Glutamatergic neuron (in vitro differentiated cells): ENCODE measurements at places on chromosomes 1 and 21. TPM values are rescaled to one million over a fixed set of nuclear protein-coding genes. Genes with fewer than 3 reads are reported as not detected.
A peak's percentile ranks its signal among the peaks of the same experiment; 100 is the strongest.

ICOSLG gene
- total RNA-seq: 0.37 TPM

PLPPR4 gene
- 0.29 TPM for total RNA-seq

DNA sequence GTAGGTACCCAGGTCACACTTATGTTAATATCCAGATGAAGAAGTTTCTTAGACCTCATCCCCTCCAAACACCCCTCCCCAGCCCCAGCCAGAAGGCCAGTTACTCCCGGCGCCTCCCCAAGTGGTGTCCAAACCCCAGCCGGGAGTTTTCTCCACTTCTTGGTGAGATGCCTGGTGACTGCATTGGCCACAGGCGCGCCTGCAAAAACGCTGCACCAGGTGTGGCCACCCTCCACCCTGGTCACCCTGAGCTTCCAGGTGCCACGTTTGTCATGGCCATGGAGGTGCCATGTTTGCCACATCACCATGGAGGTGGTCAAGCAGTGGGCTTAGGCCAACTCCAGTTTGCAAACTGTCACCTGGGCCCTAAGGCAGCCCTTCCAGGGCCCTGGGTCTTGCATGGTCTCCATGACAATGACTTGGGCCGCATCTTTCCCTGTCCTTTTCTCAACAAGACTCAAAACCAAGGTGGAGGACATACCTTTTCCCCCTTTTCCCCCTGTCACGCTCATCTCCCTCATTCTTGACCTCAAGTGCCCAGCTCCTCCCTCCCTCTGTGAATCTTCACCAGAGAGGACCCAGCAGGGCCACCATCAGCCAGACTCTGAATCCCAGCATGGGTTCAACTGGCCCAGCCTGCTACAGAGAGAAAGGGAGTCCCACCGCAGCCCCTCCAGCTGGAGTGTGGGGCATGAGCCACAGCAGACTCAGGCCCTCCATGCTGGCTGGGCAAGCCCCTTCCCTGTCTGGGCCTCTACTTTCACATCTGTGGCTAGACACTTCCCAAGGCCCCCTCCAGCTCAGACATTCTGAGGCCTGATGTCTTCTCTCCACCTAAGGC, 125.9 kb upstream of the ZBTB40 start:
- H3K4me3 ChIP-seq: no peak overlapping the region
- H3K36me3 ChIP-seq: no peaks in the 10 kb centered on the region
- DNase-seq: no peak
- H3K4me1 ChIP-seq: no peaks in the 10 kb centered on the region

GRCh38 chr1:32273391-32274208, 18.3 kb upstream of the HDAC1 start:
- DNase-seq: no peak
- H3K4me3 ChIP-seq: no peak overlapping the region
- peaks cover 4% of the 10 kb centered on the region for H3K36me3 ChIP-seq

HPCAL4 gene
- total RNA-seq: not detected

ITLN2 gene
- total RNA-seq: not detected

TFF3 gene
- total RNA-seq: not detected

GRCh38 chr1:19654386-19654785, 10.3 kb downstream of the NBL1 start:
- H3K4me3 ChIP-seq: no peak overlapping the region
- no peak for DNase-seq
- H3K36me3 ChIP-seq: no peaks in the 10 kb centered on the region
- peaks cover 3% of the 10 kb centered on the region for H3K27me3 ChIP-seq

DNA sequence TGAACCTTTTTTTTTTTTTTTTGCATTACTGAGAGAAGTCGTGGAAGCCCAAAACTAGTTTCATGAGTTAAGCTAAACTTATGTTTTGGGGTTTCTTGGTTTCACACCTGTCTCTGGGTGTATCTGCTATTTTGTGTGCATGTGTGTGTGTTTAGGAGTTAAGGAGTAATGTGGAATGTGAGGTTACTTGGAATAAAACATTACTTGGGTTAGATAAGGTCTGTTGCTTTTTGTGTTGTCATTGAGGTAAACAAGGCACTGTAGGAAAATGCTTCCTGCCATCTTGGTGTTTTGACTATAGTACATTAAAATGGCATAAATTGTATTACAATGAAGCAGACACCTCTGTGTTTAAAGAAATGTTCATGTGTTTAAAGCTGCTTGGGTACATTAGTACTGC, 2.9 kb downstream of the TENT5C start:
- peaks cover 14% of the 10 kb centered on the region for H3K27me3 ChIP-seq
- no peaks in the 10 kb centered on the region for H3K4me1 ChIP-seq
- no peaks in the 10 kb centered on the region for H3K36me3 ChIP-seq
- H3K4me3 ChIP-seq: no peak overlapping the region
- no peak for DNase-seq
- no peak overlapping the region for H3K27ac ChIP-seq

- H3K36me3 ChIP-seq: no peaks in the 10 kb centered on the region
- H3K4me1 ChIP-seq: no peaks in the 10 kb centered on the region
- peak overlapping the region; percentile 53 for H3K4me3 ChIP-seq
Observed at GRCh38 chr21:30408782-30409494, 13.1 kb downstream of the KRTAP13-1 start.

GRCh38 chr1:212450331-212450881, 17.7 kb downstream of the NENF start:
- H3K36me3 ChIP-seq: no peaks in the 10 kb centered on the region
- H3K27me3 ChIP-seq: peaks cover 4% of the 10 kb centered on the region
- H3K27ac ChIP-seq: no peak overlapping the region
- H3K4me1 ChIP-seq: peaks cover 16% of the 10 kb centered on the region
- DNase-seq: no peak

FH gene
- 51.0 TPM for total RNA-seq

- no peak for DNase-seq
- H3K4me1 ChIP-seq: peaks cover 2% of the 10 kb centered on the region
Observed at GRCh38 chr1:231236938-231237337, 4.1 kb upstream of the GNPAT start.

ANGPTL3 gene
- total RNA-seq: not detected

- peaks cover 9% of the 10 kb centered on the region for H3K27me3 ChIP-seq
- H3K36me3 ChIP-seq: peaks cover 12% of the 10 kb centered on the region
- H3K27ac ChIP-seq: no peak overlapping the region
- H3K4me1 ChIP-seq: no peaks in the 10 kb centered on the region
- DNase-seq: peak; percentile 7
Observed at GRCh38 chr21:45443595-45444181, 38.7 kb downstream of the COL18A1 start.

DNA sequence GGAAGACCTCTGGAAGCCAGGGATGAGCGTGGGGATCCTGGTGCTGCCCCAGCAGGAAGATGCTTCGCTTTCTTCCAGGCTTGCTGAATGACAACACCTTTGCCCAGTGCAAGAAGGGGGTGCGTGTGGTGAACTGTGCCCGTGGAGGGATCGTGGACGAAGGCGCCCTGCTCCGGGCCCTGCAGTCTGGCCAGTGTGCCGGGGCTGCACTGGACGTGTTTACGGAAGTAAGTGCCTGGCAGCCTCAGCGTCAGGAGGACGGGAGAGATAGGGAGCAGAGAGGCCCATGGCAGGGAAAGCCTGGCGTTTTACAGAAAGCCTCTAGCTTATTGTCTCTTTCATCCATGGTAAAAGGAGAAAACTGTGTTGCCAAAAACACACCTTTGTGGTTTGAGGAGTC, 23.5 kb downstream of the PHGDH start:
- no peak overlapping the region for H3K27ac ChIP-seq
- H3K36me3 ChIP-seq: peaks cover 8% of the 10 kb centered on the region
- peaks cover 9% of the 10 kb centered on the region for H3K27me3 ChIP-seq
- H3K4me1 ChIP-seq: peaks cover 4% of the 10 kb centered on the region
- H3K4me3 ChIP-seq: no peak overlapping the region

DNA sequence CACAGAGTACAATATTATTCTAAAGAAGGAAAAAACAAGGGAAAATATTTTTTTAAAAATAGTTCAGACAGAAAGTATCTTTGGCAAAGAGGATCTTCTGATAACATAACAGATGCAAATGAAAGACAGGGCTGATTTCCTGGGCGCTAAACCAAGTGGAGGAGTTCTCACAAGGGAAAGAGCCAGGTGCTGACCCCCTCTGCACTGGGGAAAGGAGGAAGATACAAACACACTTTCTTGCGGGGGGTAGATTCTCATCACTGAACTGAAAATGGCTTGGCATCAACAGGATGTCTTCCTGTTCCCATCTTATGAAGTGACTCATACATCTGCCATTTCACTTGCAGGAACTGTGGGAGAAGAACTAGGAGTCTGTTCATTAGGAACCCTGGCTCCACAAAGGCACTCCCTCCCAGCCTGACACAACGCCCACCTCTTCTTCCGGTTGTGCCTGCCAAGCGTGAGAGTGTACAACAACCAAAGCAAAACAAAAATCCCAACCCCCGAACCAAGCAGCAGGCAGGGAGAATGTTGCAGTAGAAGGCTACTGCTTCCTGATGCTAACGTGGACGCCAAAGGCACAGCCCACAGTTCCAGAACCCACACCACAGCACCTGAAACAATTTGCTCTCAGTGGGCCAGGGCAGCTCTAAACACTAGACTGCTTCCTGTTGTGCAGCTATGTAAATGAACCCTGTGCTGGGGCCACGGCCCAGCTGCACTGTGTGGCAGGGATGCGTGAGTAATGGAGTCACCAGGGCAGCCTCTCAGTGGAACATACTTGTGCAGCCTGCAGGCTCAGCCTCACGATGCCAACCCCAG, 51.0 kb downstream of the GADD45A start:
- no peak overlapping the region for H3K27ac ChIP-seq
- peaks cover 22% of the 10 kb centered on the region for H3K4me1 ChIP-seq
- H3K36me3 ChIP-seq: no peaks in the 10 kb centered on the region
- DNase-seq: no peak
- H3K27me3 ChIP-seq: peaks cover 1% of the 10 kb centered on the region

DNA sequence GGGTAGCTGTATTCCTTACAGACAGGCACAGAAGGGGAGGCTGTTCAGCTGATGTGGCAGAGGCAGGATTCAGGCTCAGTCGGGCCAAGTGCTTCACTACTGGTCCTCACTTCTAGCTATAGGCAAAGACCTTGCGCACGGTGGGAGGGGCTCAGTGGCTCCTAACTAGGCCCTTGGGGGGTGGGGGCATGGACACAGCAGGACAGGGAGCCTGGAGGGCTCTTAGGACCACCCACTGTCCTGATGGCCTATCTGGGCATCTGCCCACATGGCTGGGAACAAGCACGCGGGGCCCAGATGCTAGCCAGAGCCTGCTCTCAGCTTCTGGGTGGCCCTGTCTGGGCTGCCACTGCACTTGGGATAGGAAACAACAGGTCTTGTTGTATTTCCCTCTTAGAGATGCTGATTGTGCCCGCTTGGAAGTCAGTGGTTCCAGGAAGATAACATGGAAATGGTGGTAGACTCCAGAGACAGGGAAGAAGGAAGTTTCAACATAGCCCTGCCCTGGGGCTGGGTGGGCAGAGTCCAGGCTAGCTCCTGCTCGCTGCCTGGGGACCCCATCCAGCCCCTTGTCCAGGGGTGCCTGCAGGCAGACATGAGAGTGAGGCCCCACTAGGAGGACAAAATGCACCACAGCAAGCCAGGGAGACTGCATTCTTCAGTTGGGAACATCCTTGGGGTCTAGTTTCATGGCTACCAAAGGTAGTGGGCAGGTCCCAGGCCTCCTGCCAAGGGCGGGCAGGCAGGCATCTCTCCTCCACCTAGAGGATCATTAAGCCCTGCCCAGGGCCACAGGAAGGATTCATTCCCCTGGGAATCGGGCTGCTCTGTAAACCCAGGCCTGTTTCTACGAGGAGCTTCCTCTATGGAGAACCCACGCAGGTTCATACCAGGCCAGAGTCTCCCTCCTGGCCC, 102.5 kb downstream of the BCAR3 start:
- no peak overlapping the region for H3K27ac ChIP-seq
- H3K36me3 ChIP-seq: no peaks in the 10 kb centered on the region
- H3K27me3 ChIP-seq: peaks cover 4% of the 10 kb centered on the region
- no peak for DNase-seq

PUM1 gene
- 188 TPM for total RNA-seq

TGFBR3 gene
- total RNA-seq: 0.98 TPM

DNA sequence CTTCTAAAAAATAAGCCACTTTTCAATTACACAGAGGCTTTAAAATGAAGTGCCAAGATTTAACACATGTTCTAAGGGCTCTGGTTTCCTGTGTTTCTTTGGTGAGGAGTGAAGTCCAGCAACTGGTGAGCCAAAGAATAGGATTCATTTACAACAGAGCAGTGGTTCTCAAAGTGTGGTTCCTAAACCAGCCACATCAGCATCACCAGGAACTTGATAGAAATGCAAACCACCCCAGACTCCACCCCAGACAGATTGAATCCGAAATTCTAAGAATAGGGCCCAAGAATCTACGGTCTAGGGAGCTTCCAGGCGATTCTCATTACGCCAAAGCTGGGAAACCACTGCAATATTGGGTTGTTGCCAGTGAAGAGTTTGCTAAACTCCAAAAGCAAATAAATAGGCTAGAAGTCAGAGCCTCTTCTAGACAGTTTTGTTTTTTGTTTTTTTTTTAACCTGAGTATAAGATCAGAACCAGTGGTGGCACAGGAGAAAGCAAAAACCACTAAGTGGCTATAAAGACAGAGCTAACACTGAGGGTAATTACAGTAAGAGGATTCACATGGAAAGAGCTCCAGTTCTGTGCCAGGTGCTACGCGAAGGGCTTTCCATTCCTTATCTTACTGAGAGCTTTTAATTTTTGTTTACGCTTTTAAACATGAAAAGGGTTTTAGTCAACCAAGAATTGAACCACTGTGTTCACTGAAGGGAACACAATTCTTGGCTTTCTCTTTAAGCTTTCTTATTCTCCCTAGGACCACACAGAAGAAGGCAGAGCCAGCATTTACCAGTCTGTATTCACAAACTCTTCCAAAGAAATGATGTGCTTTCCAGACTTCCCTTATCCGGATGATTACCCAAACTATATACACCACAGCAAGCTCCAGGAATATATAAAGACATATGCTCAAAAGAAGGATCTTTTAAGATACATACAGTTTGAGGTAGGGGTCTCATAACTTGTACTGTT, 42.4 kb upstream of the FMO2 start:
- no peak overlapping the region for H3K4me3 ChIP-seq
- H3K36me3 ChIP-seq: no peaks in the 10 kb centered on the region
- no peak overlapping the region for H3K27ac ChIP-seq
- H3K4me1 ChIP-seq: peaks cover 11% of the 10 kb centered on the region
- no peaks in the 10 kb centered on the region for H3K27me3 ChIP-seq

- peaks cover 3% of the 10 kb centered on the region for H3K4me1 ChIP-seq
- H3K27ac ChIP-seq: no peak overlapping the region
- peaks cover 13% of the 10 kb centered on the region for H3K27me3 ChIP-seq
Observed at GRCh38 chr1:93076268-93076667, 2.8 kb upstream of the MTF2 start.

- peak overlapping the region; percentile 82 for H3K4me3 ChIP-seq
- H3K27ac ChIP-seq: no peak overlapping the region
Observed at GRCh38 chr1:160083968-160084770, 2.8 kb downstream of the KCNJ9 start.
